ENCODE measurements at places on chromosomes 3 and 15. TPM values are rescaled to one million over a fixed set of nuclear protein-coding genes. Genes with fewer than 3 reads are reported as not detected.
A peak's percentile ranks its signal among the peaks of the same experiment; 100 is the strongest.

GRCh38 chr3:173065543-173065981 lies 75.5 kb downstream of the SPATA16 start:
- H3K4me1 ChIP-seq: peaks cover 3% of the 10 kb centered on the region
- no peaks in the 10 kb centered on the region for H3K27me3 ChIP-seq
- H3K27ac ChIP-seq: no peak overlapping the region
- H3K4me3 ChIP-seq: no peak overlapping the region
- no peaks in the 10 kb centered on the region for H3K36me3 ChIP-seq
- no peak for DNase-seq

GRCh38 chr15:78210349-78210717 lies 24.0 kb downstream of the ACSBG1 start:
- H3K27ac ChIP-seq: no peak overlapping the region
- H3K36me3 ChIP-seq: no peaks in the 10 kb centered on the region
- DNase-seq: no peak
- no peaks in the 10 kb centered on the region for H3K4me1 ChIP-seq
- peaks cover 3% of the 10 kb centered on the region for H3K27me3 ChIP-seq
- no peak overlapping the region for H3K4me3 ChIP-seq

DNA sequence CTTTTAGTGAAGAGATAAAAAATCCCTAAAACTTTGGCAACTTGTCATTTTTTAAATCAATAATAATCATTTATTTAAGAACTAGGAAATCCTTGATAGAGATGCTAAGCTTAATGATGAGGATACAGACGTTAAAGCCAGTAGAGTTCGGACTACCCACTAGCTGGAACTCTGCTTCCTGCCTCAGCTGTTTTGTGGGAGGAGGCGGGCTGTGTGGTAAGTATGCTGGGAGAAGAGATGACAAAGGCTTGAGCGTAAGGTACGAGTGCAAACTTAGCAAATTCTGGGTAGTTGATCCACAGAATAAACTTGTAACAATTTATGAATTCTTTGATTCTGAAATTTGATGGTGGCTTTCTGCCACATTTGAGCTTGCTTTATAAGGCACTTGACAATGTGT lies 111.2 kb upstream of the NANOGP8 start:
- no peak for DNase-seq
- H3K36me3 ChIP-seq: peaks cover 8% of the 10 kb centered on the region
- H3K27me3 ChIP-seq: no peaks in the 10 kb centered on the region
- no peak overlapping the region for H3K27ac ChIP-seq

- DNase-seq: no peak
- H3K4me3 ChIP-seq: no peak overlapping the region
- no peaks in the 10 kb centered on the region for H3K36me3 ChIP-seq
- H3K27ac ChIP-seq: no peak overlapping the region
- peaks cover 2% of the 10 kb centered on the region for H3K27me3 ChIP-seq
These were observed 109.0 kb upstream of the MANF start for GRCh38 chr3:51276046-51276445.

DNA sequence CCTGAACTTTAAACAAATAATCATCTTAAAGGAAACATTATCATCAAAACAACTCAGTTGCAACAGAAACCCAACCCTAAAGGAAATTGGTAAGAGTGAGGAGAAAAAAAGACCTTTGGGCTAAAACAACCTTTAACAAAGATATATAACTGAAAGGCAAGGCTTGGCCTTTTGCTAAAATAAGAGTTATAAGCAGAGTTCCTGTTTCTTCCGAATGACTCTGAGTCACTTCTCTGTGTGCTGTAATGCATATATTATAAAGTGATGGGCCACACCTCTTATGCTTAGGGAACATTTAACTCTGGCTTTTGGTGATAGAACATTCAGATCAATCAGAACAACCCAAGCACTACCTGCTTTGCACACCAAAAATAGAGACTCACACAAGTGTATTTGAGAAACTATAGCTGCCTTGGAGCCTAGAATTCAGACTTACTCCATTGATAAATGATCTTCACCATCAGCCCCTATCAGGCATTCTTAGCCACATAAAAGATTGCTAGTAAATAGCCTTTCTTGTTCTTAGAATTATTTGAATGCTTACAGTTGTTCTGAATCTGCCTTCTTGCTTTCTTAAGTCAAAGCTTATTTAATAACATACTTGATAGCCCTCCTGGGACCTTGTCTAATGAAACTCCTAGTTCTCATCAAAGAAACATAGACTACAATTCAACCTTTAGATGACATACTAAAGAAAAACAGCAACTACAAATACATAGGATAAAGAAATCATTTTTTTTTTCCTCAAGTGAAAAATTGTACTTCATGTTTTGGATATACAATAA lies 294.2 kb upstream of the SEMA6D start:
- no peaks in the 10 kb centered on the region for H3K36me3 ChIP-seq
- no peaks in the 10 kb centered on the region for H3K4me1 ChIP-seq
- H3K4me3 ChIP-seq: no peak overlapping the region
- no peaks in the 10 kb centered on the region for H3K27me3 ChIP-seq

GRCh38 chr3:35601959-35602358 lies 37.4 kb upstream of the ARPP21 start:
- DNase-seq: no peak
- no peaks in the 10 kb centered on the region for H3K4me1 ChIP-seq
- H3K36me3 ChIP-seq: peaks cover 9% of the 10 kb centered on the region
- H3K4me3 ChIP-seq: no peak overlapping the region
- no peak overlapping the region for H3K27ac ChIP-seq

CYP1A1 gene
- 4.6 TPM for total RNA-seq

- no peak overlapping the region for H3K27ac ChIP-seq
- no peaks in the 10 kb centered on the region for H3K36me3 ChIP-seq
- peaks cover 37% of the 10 kb centered on the region for H3K4me1 ChIP-seq
- H3K4me3 ChIP-seq: no peak overlapping the region
- DNase-seq: no peak
These were observed 27.3 kb upstream of the DUSP7 start for GRCh38 chr3:52083556-52084087.

CCDC54 gene
- not detected for total RNA-seq

DNA sequence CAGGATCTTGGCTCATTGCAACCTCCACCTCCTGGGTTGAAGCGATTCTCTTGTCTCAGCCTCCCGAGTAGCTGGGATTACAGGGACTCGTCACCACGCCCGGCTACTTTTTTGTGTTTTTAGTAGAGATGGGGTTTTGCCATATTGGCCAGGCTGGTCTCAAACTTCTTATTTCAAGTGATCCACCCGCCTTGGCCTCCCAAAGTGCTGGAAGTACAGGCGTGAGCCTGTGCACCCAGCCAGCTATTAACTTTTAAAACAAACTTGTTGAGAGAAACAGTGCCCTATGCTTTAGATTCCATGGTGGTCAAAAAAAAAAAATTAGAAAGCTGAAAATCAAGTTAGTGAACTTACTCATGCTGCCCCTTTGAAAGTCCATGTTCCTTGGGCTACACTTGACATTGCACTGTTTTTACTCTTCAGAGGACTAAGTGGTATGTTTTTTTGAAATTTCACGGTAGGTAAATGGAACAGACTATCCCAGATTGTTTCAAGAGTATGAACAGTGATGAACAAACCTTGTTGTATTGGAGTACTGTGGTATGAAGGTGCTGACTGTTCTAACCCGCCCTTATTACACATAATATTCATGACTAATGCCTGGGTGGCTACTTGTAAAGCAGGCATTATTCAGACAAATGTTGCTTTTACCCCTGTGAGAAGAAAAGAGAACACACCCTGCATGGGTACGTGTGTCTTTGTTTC lies 206.9 kb downstream of the KLHL25 start:
- no peaks in the 10 kb centered on the region for H3K27me3 ChIP-seq
- no peak overlapping the region for H3K27ac ChIP-seq
- peaks cover 51% of the 10 kb centered on the region for H3K4me1 ChIP-seq
- H3K4me3 ChIP-seq: no peak overlapping the region
- peaks cover 8% of the 10 kb centered on the region for H3K36me3 ChIP-seq
- no peak for DNase-seq

RNU5B-1 gene
- not detected for total RNA-seq

CPB1 gene
- total RNA-seq: not detected

- no peak overlapping the region for H3K27ac ChIP-seq
- H3K4me3 ChIP-seq: no peak overlapping the region
- peaks cover 31% of the 10 kb centered on the region for H3K4me1 ChIP-seq
- no peaks in the 10 kb centered on the region for H3K27me3 ChIP-seq
These were observed 5.0 kb downstream of the FAM219B start for GRCh38 chr15:74901612-74902063.

SLC22A13 gene
- total RNA-seq: 1.8 TPM

LINGO1 gene
- not detected for total RNA-seq

GRCh38 chr3:95184038-95184437 lies 1121.2 kb downstream of the NSUN3 start:
- H3K4me1 ChIP-seq: no peaks in the 10 kb centered on the region
- DNase-seq: no peak
- H3K27me3 ChIP-seq: no peaks in the 10 kb centered on the region
- H3K36me3 ChIP-seq: peaks cover 4% of the 10 kb centered on the region
- H3K4me3 ChIP-seq: no peak overlapping the region
- no peak overlapping the region for H3K27ac ChIP-seq

GRCh38 chr15:96230526-96231181 lies 99.8 kb upstream of the NR2F2 start:
- no peaks in the 10 kb centered on the region for H3K36me3 ChIP-seq
- no peaks in the 10 kb centered on the region for H3K4me1 ChIP-seq
- no peak overlapping the region for H3K4me3 ChIP-seq

- H3K27me3 ChIP-seq: peaks cover 2% of the 10 kb centered on the region
- H3K4me3 ChIP-seq: no peak overlapping the region
- H3K4me1 ChIP-seq: no peaks in the 10 kb centered on the region
- H3K36me3 ChIP-seq: no peaks in the 10 kb centered on the region
- DNase-seq: no peak
- H3K27ac ChIP-seq: no peak overlapping the region
These were observed 91.3 kb upstream of the CTDSPL start for GRCh38 chr3:37770336-37770735.

AMIGO3 gene
- total RNA-seq: 1.0 TPM

DNA sequence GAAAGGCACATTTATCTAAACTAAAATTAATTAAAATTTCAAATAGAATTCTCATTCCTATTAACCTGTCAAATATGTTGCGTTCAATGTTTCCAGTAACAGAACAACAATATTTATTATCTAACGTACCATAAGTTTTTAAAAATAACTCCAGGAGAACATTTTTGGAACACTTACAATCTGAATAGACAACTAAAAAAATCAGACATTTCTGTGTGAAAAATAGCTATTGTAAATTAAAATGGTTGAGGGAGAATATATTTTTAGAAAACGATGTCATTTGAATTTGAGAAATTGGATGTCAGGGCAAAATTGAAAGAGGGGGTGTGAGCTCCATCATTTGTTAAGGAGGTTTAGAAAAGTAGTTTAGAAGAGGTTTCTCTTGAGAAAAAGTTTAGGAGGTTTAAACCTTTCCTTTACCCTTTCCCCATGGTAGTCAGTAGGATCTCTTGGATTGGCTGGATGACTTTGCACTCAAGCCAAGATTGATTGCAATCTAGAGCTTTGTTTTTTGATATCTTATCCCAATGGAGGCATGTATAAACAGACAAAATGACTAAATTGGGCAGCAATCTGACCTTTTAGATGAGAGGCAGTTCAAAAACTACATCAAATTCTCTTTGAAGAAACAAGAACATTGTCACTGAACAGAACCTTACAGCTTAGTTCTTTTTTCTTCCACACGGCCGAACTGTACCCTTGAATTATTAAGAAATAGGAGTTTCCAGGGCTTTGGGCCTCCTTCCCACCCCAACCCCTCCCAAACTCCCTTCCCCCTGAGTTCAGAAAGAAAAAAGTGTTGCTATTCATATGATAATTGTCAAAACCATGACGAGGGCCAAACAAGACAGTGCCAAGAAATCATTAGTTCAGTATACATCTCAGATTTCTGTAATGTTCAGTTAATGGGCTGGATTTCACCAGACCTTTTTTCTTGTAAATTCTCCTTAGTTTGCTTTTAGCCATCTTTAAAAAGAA lies 79.7 kb upstream of the CDIN1 start:
- no peaks in the 10 kb centered on the region for H3K27me3 ChIP-seq
- H3K4me3 ChIP-seq: no peak overlapping the region
- no peaks in the 10 kb centered on the region for H3K4me1 ChIP-seq
- H3K27ac ChIP-seq: no peak overlapping the region
- H3K36me3 ChIP-seq: no peaks in the 10 kb centered on the region

DNA sequence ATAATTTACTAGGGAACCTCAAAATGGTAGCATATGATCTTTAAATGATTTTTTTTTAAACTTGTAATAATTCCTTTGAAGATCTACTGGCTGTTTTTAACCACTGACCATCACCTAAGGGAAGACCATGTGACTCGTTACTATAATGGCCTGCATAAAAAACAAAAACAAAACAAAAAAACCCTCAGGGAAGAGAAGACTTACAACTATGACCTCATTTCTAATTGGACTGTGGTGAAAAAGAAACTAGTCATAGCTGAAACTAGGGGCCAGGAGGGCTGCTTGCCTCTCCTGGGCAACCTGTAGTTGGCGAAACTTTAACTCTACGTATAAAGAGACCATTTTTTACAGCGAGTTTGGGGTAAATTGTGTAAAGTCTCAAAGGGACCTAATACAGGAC lies 23.0 kb downstream of the PAQR9 start:
- H3K27ac ChIP-seq: no peak overlapping the region
- H3K36me3 ChIP-seq: no peaks in the 10 kb centered on the region
- DNase-seq: no peak
- H3K4me1 ChIP-seq: peaks cover 7% of the 10 kb centered on the region
- peaks cover 15% of the 10 kb centered on the region for H3K27me3 ChIP-seq

HES1 gene
- not detected for total RNA-seq

TLR9 gene
- 0.39 TPM for total RNA-seq

DNA sequence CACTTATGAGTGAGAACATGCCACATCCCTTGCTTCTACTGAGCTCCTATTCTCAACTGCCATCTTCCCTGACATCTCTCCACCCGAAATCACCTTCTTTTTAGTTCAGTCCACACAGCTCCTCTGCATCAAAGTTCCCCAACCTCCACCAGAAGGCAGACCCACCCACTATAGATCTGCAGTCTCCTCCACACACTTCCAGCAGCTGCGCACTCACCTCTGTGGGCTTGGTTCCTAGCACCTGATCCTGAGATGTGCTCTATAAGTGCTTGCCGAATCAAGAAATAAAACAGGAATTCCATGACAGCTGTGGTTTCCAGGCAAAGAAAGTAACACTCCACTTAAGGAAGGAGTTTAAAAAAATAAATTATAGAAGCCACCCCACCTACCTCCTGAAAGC lies 85.4 kb downstream of the TRANK1 start:
- H3K4me1 ChIP-seq: peaks cover 8% of the 10 kb centered on the region
- H3K27me3 ChIP-seq: no peaks in the 10 kb centered on the region
- DNase-seq: no peak
- H3K27ac ChIP-seq: peak overlapping the region; percentile 11
- H3K36me3 ChIP-seq: peaks cover 16% of the 10 kb centered on the region
- H3K4me3 ChIP-seq: no peak overlapping the region

PPP2R3A gene
- total RNA-seq: 0.24 TPM

CTXN2 gene
- not detected for total RNA-seq

GRCh38 chr3:129357616-129358015 lies 70.8 kb downstream of the EFCAB12 start:
- H3K27me3 ChIP-seq: peaks cover 2% of the 10 kb centered on the region
- no peak overlapping the region for H3K27ac ChIP-seq
- no peaks in the 10 kb centered on the region for H3K4me1 ChIP-seq

GOLGA8G gene
- not detected for total RNA-seq

Measured in natural killer cell treated with Interleukin-12 subunit alpha and Interleukin-12 subunit beta and Interleukin-15 and Interleukin-18, amount 100 ng/mL, for 72 hours (primary cell).